ENCODE measurements at places on chromosomes 5 and 9.

DNA sequence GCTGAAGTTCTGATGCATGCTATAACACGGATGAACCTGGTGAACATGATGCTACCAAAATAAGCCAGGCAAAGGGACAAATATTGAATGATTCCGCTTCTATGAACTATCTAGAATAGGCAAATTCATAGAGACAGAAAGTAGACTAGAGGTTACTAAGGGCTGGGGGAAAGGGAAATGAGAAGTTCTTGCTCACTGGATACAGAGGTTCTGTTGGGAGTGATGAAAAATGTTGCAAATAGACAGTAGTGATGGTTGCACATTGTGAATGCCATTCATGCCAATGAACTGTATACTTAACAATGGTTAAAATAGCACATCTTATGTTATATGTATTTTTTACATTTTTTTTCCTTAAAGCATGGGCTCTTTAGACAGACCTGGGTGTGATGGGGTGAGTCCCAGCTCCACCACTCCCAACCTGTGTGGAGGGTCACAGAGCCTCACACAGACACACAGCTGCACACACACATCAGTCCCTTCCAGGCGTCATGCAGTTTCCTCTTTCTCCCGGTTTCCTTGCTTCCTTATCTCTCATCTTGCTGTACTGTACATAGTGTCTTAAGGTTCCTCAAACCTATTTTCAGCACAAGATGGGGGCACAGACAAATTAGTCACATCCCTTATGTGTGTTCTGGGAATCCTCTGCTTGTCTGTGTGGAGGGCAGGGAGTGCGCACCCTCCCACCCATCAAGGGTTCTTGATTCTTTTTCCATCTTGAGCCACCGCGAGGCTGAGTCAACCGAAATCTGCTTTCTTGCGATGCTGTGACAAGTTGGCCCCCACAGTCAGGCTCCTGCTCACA, 192.9 kb downstream of the CRB2 start:
- peak; percentile 27 for DNase-seq

DNA sequence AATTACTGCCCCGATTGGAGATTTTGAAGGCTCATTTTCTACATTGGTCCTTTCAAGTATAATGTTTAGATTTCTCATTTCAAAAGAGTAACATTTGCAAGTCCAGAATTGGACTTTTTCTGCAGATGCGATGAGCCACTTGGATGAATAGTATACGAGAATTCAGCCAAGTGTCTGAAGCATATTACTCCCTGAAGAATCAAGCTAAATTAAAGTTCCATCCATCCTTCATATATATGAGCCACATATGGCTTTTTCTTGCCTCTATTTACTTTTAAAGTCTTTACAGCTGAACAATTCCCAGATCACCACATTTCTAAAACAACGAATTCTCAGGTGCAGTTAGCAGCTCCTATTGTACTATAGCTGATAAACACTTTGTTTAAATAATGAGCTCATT, 288.7 kb downstream of the CEMIP2 start:
- DNase-seq: no peak

GRCh38 chr5:39555788-39556187, 131.0 kb upstream of the DAB2 start:
- no peak for DNase-seq

DNA sequence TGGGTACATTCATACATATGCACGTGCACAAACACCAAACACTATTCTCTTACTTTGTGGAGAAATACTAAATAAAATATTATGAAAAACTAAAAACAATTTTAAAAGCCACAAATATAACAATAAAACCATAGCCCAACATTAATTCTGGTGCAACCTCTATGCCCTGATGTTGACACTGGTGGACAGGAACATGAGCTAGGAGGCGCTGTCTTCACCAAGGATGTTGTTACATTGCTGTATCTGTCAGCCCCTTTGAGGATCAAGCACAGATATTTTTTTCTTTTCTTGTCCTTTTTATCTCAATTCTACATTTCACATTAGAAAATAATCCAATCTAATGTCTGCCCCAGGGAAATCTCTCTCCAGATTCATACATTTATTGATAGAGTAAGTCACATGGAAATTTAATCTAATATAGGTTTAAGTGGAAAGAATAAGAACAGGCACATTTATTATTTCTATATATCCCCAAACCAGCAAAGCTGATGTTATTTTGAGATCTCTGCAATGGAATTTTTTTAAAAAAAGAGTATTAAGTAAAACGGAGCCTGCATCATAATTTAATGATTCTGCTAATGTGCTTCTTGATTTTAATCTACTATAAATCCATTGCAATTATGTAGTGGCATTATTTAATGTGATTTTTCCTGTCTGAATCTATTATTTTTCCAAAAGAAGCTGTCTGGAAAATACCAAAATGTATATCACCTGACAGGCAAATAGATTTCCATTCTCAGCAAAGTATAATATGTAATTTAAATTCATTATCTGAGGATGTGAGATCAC, 716.5 kb downstream of the MTRR start:
- no peak for DNase-seq

DNA sequence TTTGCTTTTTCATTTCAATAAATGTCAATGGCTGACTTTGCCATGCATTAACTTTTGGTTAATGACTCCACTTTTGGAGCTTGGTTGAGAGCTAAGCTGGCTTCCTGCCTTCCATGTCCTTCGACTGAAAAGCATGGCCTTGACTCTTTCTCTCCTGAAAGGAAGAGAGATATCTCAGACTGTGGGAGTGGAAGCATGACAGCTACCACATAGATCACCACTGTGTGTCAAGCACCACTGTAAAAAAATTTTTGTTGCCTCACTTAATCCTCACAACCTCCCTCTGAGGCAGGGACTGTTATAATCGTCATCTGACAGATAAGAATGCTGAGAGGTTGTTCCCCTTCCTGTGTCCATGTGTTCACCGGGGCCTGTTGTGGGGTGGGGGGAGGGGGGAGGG, 184.8 kb downstream of the RORB start:
- DNase-seq: no peak

GRCh38 chr5:175448276-175448675, 4.3 kb upstream of the DRD1 start:
- no peak for DNase-seq

GRCh38 chr5:139677736-139678613, 29.8 kb downstream of the CXXC5 start:
- no peak for DNase-seq

DNA sequence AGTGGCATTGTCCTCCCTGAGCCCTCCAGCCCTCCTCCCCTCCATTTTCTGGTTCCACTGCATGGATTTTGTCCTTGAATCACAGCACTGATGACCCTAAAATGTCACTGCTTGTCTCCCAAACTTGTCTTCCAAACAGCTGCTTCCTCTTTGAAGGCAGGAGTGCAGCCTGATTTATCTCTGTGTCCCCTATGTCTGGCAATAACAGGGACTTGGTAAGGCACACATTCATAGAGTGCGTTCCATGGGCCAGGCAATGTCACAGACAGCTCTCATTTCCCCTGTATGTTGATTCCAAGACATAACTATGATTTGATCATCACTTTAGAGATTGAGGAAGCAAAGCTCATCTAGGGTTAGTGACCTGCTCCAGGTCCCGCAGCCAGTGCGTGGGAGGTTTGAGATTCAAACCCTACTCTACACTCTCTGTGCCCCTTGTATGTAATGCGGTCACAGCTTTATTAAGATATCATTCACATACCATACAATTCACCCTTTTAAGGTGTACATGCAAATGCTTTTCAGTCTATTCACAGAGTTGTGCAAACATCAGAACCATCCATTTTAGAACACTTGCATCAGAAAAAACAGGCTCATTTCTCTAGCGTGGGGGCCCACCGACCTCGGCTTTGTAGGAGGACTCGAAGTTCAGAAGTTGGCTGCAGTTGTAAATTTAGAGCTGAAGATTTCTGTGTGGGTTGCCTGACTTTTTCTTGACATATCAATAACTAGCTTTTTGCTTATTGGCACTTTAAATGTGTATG, 28.4 kb upstream of the BOD1 start:
- DNase-seq: no peak

- no peak for DNase-seq
These were observed 2.6 kb downstream of the SLC22A5 start for GRCh38 chr5:132372127-132372526.

DNA sequence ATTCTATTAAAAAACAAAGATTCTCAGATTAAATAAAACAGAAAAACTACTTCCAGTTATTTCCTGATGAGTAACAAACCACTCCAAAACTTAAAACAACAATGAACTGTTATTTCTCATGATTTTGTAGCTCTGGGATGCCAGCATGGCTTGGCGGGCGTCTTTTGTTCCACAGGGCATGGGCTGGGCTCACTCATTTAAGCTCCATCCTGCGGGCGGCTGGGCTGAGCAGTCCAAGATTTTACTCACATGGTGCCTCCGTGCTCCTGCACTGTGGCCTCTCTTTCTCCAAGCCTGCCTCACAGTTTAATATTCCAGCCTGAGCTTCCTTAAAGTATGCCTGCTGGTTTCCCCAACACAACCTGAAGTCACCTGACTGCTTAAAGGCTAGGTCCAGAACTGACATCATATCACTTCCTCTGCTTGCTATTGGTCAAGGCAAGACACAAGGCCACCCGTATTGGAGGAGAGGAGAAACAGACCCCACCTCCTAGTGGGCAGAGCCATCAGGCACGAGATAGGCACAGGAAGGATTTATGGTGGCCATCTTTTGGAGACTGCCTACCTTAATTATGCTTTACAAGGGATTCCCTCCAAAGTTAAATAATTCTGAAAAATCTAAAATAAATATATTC, 41.6 kb upstream of the ZBTB43 start:
- no peak for DNase-seq

GRCh38 chr5:61334868-61335615, 3.0 kb downstream of the ZSWIM6 start:
- DNase-seq: no peak

- DNase-seq: no peak
These were observed 438 bp downstream of the TRIP13 start for GRCh38 chr5:893137-893506.

DNA sequence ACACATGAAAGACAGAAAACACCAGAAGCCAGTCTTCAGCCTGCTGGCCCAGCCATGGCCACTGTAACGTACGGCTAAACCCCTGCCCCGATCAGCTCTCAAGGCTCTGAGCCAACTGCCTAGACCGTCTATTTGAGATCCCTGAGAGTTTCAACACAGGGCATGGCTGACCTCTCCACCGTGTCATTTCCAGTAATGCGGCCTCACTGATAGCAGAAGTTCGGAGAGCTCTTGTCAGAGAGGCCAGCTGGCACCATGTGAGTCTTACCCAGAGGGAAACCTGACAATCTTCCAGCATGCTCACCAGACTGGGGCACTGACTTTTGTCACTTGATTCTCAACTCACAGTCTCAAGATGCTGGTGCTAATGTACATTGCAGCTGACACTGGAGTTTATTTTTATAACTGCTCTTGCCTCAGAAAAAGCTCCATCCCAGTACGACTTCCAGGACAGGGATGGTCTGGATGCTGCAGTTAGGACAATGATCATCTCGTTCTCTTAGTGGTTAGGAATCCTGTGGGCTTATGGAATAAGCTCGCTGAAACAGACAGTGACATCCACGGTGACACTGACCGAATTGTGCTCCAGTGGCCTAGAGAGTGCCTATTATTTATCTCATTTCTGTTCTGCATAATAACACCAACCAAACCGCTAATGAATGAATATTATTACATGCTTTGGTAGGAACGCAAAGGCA, 372.7 kb downstream of the ICE1 start:
- no peak for DNase-seq

DNA sequence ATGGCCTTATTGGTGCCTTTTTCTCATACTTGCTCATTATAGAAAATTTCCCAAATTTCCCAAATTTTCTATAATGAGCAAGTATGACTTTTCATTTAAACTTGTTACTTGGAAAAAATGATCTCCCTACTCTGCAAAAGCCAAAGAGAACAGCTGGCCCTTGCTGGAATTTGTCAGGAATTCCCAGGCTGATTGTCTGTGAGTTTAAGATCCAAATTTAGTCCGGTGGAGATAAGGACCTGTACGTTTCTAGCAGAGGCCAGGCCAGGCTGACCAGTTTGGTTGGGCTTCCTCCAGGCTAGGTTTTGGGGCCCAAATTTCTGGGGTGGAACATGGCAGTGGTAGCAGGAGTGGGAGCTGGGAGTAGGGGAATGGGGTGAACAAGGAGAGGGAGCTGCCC, 51.9 kb downstream of the NEURL1B start:
- no peak for DNase-seq

DNA sequence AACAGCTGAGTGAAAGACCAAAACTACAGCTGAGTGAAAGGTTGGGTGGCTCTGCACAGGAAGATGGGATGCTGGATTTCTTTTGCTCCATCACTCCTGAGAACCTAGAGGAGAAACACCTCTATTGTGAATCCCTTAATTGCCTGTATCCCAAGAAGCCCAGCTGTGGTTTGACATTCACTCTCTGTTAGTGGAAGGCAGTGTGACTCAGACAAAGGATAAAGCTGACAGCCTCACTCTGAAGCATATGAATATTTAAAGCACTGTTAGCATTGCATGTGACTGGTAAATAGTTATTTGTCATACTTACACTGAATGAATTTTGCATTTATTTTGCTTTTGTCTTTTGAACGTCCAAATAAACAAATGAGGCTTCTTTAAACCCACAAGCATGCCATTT, 367.1 kb upstream of the RIOK2 start:
- no peak for DNase-seq

DNA sequence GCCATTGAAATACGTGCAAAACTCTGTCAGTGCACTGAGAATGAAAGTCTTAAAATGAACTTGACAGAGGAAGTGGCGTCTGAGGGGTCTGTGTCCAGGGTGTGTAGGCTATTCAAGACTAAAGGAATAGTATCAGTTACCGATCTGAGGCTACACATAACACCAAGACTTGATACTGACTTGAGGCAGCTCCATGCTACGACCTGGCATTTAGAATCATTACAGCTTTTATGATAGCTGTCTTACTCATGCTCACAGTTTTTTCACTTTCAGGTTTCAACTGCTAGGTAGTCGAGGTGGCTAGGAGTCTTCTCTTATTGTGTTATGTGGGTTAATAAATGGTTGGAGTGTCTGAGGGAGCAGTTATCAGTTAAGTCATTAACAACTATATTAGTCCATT, 92.8 kb upstream of the SLCO6A1 start:
- DNase-seq: no peak

DNA sequence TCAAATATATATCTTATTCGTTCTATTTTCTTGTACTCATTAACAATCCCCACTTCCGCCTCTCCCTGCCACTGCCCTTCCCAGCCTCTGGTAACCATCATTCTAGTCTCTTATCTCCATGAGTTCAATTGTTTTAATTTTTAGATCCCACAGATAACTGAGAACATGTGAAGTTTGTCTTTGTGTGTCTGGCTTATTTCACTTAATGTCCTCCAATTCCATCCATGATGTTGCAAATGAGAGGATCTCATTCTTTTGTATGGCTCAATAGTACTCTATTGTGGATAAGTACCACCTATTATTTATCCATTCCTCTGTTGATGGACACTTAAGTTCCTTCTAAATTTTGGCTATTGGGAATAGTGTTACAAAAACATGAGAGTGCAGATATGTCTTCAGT, 17.2 kb upstream of the CMYA5 start:
- no peak for DNase-seq

- DNase-seq: no peak
These were observed 356 bp upstream of the HACD4 start for GRCh38 chr9:21031808-21032183.

- peak; percentile 19 for DNase-seq
These were observed 48.4 kb downstream of the GALNT10 start for GRCh38 chr5:154238776-154239481.

All from hematopoietic multipotent progenitor cell (in vitro differentiated cells).